Activated B cell treated with CpG ODN at 0.5 μM for 24 hours (primary cell): ENCODE measurements at places on chromosomes 1 and 21.
A peak's percentile ranks its signal among the peaks of the same experiment; 100 is the strongest.

- DNase-seq, result no peak
- no peak overlapping the region for H3K27ac ChIP-seq
- H3K4me3 ChIP-seq, result no peak overlapping the region
- peaks cover 3% of the 10 kb centered on the region for H3K27me3 ChIP-seq
- peaks cover 28% of the 10 kb centered on the region for H3K4me1 ChIP-seq
Observed at GRCh38 chr1:224178894-224179293, 4.1 kb upstream of the DEGS1 start.

- H3K4me1 ChIP-seq, result peaks cover 12% of the 10 kb centered on the region
- no peak overlapping the region for H3K27ac ChIP-seq
- H3K4me3 ChIP-seq, result no peak overlapping the region
- no peak for DNase-seq
- H3K27me3 ChIP-seq, result peaks cover 30% of the 10 kb centered on the region
- H3K36me3 ChIP-seq, result no peaks in the 10 kb centered on the region
Observed at GRCh38 chr1:15341634-15342407, 67.9 kb upstream of the EFHD2 start.

GRCh38 chr1:31926853-31927660 is 11.1 kb downstream of the PTP4A2 start:
- no peaks in the 10 kb centered on the region for H3K27me3 ChIP-seq
- H3K27ac ChIP-seq, result peak overlapping the region; percentile 70
- H3K4me3 ChIP-seq, result peak overlapping the region; percentile 64
- H3K4me1 ChIP-seq, result peaks cover 90% of the 10 kb centered on the region
- peaks cover 14% of the 10 kb centered on the region for H3K36me3 ChIP-seq

DNA sequence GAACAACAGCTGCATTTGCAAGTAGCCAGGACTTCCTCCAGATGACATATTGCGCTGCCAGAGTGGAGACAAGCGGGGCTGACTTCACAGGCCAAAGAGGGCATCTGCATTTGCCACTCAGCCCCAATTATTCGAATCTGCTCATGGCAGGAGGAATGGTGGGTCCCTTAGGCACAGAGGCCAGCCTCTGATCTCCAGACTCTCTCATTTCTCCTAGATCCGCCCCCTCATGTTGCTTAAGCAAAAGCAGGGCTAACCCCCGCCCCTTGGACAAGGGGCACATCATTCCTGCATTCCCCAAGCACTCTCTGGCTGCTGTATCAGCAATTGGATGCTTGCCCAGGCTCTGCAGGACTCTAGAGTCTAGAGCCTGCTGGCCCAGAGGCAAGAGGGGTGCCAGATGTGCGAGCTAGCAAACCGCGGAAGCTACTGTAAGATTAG is 262.4 kb downstream of the ST6GALNAC3 start:
- no peaks in the 10 kb centered on the region for H3K36me3 ChIP-seq
- no peak overlapping the region for H3K27ac ChIP-seq
- H3K4me3 ChIP-seq, result no peak overlapping the region
- H3K27me3 ChIP-seq, result no peaks in the 10 kb centered on the region

DNA sequence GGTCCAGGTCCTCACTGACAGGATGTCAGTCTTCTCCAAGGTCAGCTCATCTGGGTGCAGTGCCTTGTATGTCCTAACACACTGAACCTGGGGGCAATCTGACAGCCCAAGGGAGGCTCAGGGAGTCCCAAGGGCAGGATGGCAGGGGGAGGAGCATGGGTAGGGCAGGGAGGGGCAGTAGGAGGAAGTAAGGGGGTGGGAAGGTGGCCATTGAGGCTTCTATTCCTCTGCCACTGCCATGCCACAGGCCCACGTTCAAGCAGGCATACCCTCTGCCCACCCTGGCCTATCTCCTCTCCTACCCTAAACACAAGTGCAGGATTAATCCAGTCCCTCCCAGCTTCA is 13.3 kb downstream of the ARHGEF19 start:
- no peak for DNase-seq
- H3K27me3 ChIP-seq, result no peaks in the 10 kb centered on the region
- H3K4me3 ChIP-seq, result no peak overlapping the region
- H3K36me3 ChIP-seq, result peaks cover 33% of the 10 kb centered on the region
- H3K4me1 ChIP-seq, result no peaks in the 10 kb centered on the region
- H3K27ac ChIP-seq, result no peak overlapping the region

- H3K4me3 ChIP-seq, result no peak overlapping the region
- DNase-seq, result no peak
- no peaks in the 10 kb centered on the region for H3K27me3 ChIP-seq
- H3K27ac ChIP-seq, result no peak overlapping the region
- H3K36me3 ChIP-seq, result no peaks in the 10 kb centered on the region
Observed at GRCh38 chr1:81312272-81312754, 488.4 kb upstream of the ADGRL2 start.

GRCh38 chr21:45973475-45974072 is 8.0 kb upstream of the COL6A1 start:
- H3K27ac ChIP-seq, result no peak overlapping the region
- H3K4me1 ChIP-seq, result peaks cover 6% of the 10 kb centered on the region
- H3K4me3 ChIP-seq, result peak overlapping the region; percentile 82
- DNase-seq, result peak; percentile 54
- no peaks in the 10 kb centered on the region for H3K36me3 ChIP-seq

- no peaks in the 10 kb centered on the region for H3K36me3 ChIP-seq
- H3K4me3 ChIP-seq, result no peak overlapping the region
- no peak for DNase-seq
- no peaks in the 10 kb centered on the region for H3K4me1 ChIP-seq
Observed at GRCh38 chr1:29500651-29501050, 264.3 kb downstream of the PTPRU start.

DNA sequence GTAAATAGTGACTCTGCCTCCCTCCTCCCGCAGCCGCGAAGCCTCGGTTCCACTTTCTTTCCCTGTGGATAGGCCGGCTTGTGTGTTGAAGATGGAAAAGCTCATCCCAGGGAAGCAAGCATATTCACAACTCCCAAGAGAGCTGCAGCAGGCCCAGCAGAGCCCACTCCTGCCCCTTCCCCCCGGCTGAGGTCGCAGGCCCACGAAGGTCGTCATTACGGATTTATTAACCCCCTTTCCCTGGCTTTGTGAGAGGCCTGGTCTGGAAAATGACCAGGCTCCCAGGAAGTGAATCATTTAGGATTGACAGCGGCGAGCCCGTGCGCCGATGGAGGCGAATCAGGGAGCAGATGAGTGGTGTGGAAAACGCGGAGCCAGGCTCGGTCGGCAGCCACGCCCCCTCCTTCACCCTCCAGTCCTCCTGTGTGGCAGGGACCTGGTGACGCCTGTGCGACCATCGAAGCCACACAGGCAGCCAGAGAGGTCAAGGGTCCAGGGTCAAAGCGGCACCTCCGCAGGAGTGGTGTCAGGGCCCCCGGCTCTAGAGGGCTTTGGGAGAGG is 93.4 kb downstream of the PRDM16 start:
- no peaks in the 10 kb centered on the region for H3K36me3 ChIP-seq
- H3K4me1 ChIP-seq, result peaks cover 4% of the 10 kb centered on the region
- H3K4me3 ChIP-seq, result no peak overlapping the region
- no peak overlapping the region for H3K27ac ChIP-seq

DNA sequence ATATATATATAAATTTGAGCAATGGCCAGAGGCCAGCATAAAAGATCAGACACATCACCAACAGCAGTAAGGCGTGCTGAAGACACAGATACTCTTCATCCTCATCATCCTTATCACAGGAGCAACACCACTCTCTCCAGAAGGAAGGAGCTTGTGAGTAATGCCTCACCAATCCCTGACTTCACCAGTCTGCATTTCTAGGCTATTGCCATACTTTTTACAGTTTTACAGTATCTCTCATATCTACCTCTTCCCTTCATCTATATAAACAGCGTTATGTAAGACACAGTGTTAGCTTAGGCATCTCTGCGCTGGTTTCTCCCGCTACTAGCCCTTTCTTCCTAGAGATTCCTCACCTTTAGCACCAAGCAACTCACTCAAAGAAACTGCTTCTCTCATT is 2.4 kb upstream of the ABL2 start:
- peaks cover 18% of the 10 kb centered on the region for H3K4me1 ChIP-seq
- no peaks in the 10 kb centered on the region for H3K27me3 ChIP-seq
- no peak overlapping the region for H3K4me3 ChIP-seq
- DNase-seq, result no peak
- H3K27ac ChIP-seq, result no peak overlapping the region

DNA sequence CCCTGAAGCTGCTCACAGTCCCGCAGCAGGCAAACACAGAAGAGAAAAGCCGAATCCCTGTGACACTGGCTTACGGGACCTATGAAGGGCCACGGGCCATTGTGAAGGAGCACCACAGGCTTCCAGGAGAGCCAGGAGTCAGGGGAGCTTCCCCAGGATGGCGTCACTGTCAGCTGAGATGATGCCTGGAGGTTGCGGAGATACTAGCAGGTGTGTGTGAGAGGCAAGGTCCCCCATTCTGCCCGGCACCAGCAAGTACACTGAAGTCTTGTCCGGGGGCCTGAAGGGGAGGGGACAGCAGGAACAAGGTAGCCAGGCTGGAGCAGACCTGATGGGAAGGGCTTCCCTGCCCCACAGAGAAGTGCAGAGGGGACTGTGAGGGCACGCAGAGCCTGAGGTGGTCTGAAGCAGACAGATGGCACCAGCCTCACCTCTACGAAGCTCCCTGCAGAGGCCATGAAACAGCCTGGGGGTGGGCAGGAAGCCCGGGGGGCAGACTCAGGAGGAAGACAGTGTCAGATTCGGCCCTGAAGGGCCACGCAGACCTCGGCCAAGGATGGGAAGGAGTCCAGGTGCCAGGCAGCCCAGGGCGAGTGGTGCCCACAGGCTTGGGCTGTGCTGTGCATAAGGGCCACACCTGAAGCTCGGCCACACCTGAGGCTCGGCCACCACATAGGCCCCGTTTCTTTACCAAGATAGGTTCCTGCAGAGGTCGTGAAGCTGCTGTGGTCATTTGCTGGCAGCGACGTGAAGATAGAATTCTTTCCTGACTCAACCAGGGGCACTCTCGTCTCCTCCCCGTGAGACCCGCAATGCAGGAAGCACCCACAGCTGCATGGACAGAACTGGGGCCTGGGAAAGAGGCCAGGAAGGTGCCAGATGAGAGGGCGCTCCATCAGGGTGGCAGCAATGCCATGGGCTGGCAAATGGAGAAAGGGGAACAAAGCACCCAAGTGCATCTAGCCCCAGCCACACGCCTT is 10.1 kb downstream of the TCP10L start:
- peaks cover 6% of the 10 kb centered on the region for H3K27me3 ChIP-seq
- no peak overlapping the region for H3K4me3 ChIP-seq
- no peaks in the 10 kb centered on the region for H3K4me1 ChIP-seq

DNA sequence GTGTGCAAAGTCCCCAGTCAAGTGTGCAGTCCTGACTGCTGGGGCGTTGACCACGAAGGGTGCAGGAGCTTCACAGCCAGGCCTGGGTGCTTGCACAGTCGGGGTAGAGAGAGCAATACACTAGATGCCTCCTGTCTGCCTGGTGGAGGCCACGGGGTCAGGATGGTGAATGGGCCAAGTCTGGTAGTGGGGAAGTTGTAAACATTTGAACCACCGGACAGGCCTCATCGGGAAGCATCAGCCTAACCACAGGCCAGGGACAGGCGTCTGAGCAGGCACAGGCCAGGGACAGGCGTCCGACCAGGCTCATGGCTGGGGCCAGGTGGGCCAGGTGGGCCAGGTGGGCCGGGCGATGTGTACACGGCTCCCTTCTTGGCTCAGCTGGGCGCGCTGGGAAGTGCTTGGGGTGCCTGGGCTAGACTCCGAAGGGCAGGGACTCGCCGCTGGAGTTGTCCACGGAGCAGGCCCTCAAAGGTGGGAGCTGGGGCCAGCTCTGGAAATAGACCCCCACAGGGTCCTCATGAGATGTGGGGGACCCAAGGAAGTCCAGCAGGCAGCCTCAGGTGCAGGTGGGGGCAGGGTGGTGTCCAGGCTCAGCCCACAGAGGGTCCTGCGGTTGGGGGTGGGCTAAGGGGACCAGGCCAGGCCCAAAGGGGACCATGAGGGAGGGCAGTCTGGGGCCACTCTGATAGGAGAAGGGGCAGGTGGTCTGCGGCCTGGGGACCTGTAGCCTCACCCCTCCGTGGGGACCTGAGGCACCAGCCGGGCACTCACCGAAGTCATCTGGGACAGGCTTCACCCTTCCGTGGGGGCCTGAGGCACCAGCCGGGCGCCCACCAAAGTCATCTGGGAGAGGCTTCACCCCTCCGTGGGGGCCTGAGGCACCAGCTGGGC is 15.0 kb downstream of the COL6A1 start:
- no peak overlapping the region for H3K4me3 ChIP-seq
- DNase-seq, result no peak
- no peaks in the 10 kb centered on the region for H3K36me3 ChIP-seq
- no peak overlapping the region for H3K27ac ChIP-seq
- H3K27me3 ChIP-seq, result no peaks in the 10 kb centered on the region
- no peaks in the 10 kb centered on the region for H3K4me1 ChIP-seq

DNA sequence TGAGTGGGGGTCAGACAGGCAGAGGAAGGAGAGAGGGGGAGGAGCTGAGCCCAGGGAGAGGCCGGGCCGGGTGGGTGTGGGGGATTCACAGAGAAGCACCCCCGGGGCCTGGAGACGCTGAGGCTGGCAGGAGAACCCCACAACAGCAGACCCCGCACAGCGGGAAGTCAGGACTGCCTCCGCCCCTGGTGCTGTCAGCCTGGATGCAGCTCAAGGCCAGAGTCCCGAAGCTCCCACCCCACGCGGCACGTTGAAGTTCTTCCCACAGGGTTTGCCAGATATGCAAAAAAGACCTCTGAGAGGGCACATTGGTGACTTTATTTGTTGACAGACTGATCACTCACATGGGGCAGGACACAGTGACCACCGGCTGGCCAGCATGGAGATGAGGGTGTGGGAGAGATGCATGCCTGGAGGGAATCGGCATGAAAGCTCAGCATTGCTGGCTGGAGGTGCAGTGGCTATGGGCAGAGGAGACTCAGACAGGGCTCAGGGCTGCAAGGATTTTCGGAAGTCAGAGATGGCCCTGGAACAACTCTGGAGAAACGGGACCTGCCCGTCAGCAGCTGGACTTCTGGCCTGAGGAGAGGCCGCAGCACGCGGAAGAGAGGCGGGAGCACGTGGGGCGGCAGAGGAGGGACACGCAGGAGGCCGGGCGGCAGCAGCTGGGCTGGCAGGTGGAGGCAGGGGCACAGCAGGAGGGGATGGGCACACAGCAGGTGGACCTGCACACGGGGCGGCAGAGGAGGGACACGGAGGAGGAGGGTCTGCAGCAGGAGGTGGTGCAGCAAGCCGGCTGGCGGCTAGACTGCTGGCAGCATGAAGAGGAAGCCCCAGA is 885 bp downstream of the KRTAP10-3 start:
- H3K36me3 ChIP-seq, result no peaks in the 10 kb centered on the region
- peaks cover 21% of the 10 kb centered on the region for H3K4me1 ChIP-seq
- no peak overlapping the region for H3K4me3 ChIP-seq
- H3K27me3 ChIP-seq, result peaks cover 10% of the 10 kb centered on the region
- H3K27ac ChIP-seq, result no peak overlapping the region

DNA sequence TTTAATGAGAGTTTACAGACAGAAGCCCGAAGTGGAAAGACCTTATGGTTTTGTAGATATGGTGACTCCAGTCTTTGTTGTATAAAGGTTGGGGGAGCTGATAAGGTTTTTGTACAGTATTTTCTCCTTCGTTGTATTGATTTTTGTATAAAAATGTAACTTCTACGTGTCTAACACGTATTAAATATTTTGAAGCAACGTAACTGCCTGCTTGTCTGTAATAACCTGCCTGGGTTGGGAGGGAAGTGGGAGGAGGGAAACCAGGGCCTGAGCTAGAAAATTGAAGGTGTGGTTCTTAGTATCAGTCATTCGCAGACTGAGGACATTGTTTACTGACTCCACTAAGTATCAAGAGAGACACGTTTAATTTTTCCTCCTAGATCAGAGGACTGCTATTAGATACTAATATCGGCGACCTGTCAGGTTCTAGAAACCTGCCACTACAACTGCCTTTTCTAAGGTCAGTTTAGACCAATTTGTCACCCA is 2.2 kb downstream of the IER5 start:
- DNase-seq, result no peak
- H3K27ac ChIP-seq, result peak overlapping the region; percentile 95
- H3K27me3 ChIP-seq, result no peaks in the 10 kb centered on the region
- H3K4me3 ChIP-seq, result peak overlapping the region; percentile 94
- peaks cover 62% of the 10 kb centered on the region for H3K36me3 ChIP-seq
